ENCODE measurements at places on chromosomes 12 and 14.

DNA sequence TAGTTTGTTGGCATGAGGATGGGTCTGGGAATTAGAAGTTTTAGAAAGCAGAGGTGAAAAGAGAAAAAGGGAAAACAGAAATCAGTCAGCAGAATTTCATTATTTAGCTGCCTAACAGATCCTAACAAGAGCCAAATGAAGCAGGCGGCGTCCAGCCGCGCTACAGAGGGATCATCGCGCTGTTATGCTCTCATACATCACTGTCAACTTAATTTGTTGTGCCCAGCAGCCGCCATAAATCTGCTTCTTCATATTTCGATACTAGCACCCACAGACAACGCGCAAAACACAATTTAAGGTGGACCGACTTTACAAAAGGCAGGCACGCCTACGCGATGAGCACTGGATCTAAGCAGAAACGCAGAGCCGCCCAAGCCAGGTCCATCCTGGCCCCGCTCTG is 66.7 kb downstream of the SETD3 start:
- no peak for DNase-seq

DNA sequence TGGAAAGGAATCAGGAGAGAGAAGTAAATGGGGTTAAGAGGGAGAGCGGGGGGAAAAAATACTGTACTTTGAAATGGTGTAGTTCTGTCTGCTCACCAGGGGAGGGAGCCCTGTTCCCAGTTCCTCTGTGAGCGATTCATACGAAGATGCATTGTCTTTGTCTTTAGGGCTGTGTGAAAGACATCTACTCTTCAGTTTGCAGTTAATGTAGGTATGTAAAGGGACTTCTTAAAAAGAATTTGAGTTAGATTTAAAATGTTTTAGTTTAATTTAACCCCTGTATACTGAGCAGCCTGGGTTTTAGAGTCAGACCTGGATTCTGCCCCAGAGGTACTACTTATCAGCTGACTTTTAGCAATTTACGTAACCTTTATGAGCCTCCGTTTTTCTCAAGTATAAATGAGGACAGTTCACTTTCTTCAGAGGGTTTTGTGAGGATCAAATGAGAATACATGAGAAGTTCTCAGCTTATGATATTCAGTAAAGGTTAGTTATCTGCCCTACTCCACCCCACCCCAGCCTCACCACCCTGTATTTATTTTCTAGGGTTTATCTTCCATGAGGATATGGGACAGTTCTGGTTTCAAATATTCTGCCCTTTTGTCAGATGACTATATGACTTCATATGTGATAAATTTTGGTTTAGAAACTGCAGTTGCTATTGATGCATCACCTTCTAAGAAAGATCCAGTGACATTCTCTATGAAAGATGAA is 82.5 kb upstream of the EVL start:
- peak; percentile 73 for DNase-seq

DNA sequence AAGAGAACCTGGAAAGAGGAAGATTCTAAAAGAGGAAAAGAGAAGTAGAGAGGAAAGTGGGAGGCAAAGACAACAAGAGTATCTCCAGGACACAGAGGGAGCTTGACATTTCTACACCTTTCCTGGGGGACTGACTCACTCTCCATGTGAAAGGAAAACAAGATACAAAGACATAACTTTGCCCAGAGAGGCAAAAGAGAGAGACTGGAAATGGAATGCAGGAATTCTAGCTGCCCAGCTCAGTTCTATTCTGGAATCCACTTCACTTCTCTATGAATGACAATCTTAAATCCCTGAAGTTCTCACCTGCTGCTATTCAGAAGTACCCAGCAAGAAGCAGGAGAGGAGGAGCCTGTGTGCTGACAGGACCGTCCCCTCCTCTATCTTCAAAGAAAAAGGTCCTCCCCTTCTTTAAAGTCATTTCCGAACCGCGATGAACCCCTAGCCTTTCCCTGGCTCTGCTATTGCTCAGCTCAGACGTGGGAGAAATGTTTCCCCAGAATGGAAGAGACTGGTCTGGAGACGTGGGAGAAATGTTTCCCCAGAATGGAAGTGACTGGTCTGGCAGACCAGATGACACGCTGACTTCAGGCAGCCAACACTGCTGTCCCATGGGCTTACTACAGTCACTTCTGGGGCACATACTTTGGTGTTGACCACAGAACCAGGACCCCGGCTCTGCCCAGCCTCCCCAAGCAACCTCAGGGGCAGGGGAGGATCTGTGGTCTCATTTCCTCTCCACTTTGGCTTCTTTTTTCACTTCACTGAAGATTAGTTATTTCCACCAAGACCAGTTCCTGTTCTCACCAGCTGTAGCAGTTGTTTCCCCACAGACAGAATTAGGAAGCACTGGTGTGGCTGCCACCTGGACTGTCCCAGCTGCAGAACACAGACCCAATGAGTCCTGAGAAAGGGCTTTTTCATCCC is 8.3 kb downstream of the FMNL3 start:
- DNase-seq, result peak; percentile 86

DNA sequence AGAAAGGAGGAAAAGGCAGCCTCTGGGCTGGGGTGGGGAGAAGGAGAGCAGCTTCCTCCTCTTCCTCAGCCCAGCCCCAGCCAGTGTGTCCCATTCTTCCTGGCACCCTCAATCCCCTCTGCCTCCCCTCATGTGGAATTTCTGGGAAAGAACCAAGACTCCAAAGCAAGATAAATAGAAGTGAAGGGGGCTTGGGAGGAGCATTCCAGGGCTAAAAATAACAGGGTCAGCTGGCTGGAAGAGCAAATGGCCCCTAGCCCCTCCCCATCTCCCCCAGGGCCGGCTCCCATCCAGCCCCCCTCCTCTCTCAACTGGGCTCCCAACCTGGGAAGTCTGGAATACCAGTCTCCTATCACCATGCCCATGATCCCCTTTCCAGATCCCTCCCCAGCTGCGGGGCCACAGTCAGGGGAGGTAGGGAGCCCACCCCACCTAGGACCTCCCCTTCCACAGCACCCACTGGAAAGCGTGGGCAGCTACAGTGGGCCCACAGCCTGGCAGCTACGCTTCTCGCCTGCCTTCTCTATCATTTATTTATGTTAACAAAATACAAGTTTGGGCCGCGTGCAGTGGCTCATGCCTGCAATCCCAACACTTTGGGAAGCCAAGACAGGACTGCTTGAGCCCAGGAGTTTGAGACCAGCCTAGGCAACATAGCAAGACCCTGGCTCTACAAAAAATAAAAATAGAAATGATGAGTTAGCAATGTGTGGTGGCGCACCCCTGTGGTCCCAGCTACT is 88.3 kb downstream of the IRF2BPL start:
- DNase-seq, result no peak

DNA sequence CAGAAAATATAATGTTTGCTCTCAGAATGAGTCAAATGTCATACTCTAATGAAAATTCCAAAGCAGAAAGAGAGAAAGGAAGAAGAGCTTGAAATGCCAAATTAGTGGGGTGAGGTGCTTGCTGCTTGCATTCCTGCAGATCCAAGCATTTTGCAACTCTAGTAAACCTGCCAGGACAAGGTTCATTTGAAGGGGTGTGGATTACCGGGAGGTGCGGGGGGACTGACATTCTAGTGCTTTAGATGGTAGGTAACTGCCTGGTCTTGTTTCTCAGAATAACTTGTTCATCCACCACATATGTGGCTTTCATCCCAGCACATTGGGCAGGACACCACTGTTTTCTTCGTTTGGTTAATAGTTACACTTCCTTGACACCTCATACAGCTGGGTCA is 144.4 kb downstream of the AKAP6 start:
- peak; percentile 76 for DNase-seq

- DNase-seq, result no peak
Measured at GRCh38 chr14:83260751-83261150, 1727.1 kb upstream of the SEL1L start.

- DNase-seq, result no peak
Measured at GRCh38 chr12:7844116-7844515, 28.6 kb downstream of the SLC2A14 start.

DNA sequence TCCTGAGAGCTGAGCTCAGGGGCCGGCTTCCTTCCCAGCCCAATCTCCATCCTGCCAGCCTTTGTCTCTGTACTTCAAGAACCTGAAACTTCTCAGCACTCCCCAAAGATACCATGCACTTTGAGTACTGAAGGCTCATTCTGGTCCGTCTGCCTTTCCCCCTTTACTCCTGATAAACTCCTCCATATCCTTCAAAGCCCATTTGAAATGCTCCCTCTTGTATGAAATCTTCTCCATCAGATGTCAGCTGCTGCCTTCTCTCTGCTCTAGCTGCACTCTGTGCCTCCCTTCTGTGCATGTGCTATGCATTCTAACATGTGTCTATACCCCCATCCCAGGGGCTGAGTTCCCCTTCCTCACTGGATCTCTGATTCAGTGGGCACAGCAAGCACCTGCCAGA is 52.1 kb downstream of the PITPNM2 start:
- no peak for DNase-seq

GRCh38 chr12:91604897-91605296 is 422.3 kb upstream of the DCN start:
- DNase-seq, result peak; percentile 10

GRCh38 chr12:9792961-9793617 is 32.4 kb upstream of the CD69 start:
- DNase-seq, result no peak

DNA sequence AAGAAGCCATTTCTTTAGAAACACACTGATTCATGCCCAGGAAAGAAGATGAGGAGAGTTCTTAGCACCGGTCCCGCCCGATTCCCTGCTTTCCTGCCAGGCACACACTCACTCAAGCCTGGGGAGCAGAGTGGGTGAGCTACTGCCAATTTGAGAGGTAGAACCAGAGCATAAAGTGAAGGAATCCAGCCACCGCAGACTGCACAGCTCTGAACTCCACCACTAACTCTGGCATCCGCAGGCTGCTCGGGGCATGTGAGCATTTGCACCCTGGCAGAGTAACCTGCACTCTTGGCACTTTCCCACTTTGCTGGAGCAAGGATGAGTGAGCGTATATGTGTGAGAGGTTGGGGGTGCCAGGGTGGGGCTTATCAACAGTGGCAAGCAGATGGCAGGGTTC is 4.0 kb upstream of the SYNDIG1L start:
- DNase-seq, result no peak

DNA sequence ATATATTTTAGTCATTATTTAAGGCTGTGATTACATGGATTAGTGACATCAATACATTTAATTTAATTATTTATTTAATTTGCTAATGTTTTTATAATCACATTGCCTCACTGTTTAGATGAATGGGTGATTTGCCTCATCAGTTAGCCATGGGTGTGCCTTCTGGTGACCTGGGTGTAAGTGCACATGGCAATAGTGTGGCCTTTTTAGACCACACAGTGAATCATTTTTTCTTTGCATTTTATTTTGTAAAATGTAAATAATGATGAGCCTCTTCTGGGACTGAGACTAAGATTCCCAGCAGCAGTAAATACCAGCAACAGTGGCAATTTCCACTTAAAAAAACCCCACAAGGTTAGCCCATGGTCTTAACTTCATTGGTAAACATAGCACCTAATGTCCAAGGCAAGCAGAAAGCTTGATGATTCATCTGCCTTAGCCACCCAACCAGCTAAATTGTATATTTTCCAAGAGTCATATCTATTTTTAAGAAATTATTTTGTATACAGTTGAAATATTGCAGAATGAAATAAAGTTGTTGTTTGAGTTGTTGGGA is 235.9 kb upstream of the NOVA1 start:
- DNase-seq, result no peak

- DNase-seq, result peak; percentile 59
Measured at GRCh38 chr12:108495054-108495453, 20.0 kb upstream of the FICD start.

- DNase-seq, result peak; percentile 70
Measured at GRCh38 chr12:6667559-6668210, 4.8 kb upstream of the ING4 start.

DNA sequence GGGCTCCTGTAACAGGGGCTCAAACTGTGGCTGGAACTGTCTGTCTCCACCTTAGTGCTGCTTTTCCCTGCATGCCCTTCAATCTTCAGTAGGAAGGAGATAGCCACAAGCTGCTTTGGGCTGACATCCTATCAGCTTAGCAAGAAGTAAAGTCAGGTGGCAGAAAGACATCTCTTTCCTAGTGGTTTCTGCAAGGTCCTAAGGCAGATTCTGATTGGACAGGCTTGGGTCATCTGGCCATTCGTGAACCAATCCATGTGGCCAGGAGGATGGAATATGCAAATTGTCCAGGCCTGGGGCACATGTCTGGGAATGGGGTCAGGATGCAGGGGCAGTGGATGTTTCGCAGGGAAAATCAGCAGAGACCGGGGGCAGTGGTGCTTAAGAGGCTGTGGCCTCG is 5.2 kb downstream of the RITA1 start:
- DNase-seq, result peak; percentile 87

DNA sequence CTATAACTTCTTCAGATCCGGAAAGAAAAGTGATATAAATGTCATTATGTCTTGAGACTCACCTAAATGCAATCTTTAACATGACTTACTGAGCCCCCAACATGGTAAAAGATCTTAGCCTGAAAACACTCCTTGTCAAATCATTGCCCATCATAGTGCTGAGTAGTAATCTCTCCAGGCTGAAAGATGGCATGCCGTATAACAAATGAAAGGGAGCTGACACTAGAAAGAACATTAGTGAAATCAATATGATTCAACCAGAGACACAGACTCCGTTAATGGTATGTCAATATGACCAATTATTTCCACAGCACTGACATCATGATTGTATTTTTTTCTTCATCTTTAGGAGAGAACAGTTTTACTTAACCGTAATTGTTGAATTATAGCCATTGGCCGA is 54.4 kb downstream of the BICD1 start:
- no peak for DNase-seq

DNA sequence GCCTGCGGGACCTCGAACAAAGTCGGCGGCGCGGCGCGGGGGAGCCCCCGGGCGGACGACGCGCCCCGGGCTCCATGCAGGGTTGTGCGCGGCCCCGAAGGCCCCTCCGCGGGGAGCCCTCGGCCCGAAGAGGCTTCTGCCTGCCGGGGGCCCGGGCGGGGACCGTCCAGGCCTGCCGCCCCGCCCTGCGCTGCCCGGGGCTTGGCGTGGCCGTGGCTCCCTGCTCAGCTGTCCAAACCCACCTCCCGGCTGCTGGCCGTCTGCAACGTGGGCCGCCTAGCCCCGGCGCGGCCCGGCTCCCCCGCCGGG is 670 bp downstream of the DYRK2 start:
- DNase-seq, result no peak

DNA sequence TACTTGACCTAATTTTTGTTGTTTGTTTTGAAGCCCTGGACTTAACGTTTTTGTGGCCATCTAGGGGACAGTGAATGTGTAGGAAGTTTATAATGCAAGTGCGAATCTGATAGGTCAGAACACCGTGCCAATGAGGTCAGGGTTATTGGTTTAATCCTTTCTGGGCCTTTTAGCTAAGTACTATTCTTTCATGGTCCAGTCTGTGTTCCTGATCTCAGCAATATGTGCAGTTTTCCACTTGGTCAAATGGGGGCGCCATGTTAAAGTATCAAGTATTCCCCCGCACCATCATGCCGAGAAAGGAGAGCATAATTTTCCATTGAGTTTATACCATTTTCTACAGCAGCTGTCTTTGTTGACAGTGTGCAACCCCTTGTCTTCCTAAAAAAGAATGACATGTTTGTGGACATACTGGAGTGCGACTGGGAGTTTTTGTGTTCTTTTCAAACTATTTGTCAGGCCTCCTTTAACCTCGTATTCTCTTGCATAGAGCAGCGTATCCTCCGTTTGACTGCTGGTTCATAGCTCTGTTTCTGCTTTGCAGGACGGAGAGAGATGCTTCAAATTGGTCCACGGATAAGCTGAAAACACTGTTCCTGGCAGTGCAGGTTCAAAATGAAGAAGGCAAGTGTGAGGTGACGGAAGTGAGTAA is 1.3 kb downstream of the AHSA1 start:
- DNase-seq, result peak; percentile 84
